ENCODE measurements at places on chromosomes 11 and 22.
A peak's percentile ranks its signal among the peaks of the same experiment; 100 is the strongest.

DNA sequence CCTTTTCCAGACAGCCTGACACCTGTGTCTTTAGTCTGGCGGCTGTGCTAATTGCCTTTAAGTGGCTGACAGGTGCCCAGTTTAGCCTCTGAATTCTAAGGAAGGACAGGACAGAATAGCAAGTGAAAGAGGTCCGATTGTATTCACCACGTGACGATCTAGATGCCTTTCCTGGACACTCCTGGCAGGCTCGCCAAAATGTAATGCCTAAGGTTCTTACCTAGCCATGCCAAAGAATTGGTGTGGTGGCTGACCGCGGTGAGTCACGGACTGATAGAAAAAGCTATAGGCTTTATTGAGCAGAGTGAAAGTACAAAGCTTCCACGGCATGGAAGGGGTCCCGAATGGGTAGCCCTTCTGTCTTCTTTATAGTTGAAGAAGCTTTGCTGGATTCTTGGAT is 26.7 kb downstream of the ANKRD42 start:
- no peak for DNase-seq

DNA sequence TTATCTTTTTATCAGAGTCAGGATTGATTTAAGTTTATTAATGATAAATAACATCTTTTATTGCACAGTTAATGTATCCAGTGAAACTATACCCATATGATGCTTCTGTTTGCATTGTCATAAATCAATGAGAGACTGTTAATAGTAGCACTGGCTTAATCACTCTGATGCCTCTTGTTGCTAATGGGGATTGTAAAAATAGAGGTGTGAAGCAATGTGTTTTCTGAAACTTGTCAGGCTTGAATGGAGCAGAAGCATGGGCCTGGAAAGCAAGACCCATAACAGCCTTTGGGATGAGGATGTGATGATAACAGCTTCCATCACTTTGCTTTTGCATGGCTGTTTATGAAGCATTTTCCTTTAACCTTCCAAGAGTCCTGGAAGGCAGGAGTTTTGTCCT is 319.7 kb downstream of the DDX10 start:
- DNase-seq, result no peak

GRCh38 chr11:132999031-132999430 is 533.3 kb downstream of the OPCML start:
- DNase-seq, result no peak

- no peak for DNase-seq
Observed at GRCh38 chr11:95092549-95093324, 3.1 kb downstream of the ENDOD1 start.

- DNase-seq, result no peak
Observed at GRCh38 chr11:88353386-88353785, 15.8 kb upstream of the CTSC start.

DNA sequence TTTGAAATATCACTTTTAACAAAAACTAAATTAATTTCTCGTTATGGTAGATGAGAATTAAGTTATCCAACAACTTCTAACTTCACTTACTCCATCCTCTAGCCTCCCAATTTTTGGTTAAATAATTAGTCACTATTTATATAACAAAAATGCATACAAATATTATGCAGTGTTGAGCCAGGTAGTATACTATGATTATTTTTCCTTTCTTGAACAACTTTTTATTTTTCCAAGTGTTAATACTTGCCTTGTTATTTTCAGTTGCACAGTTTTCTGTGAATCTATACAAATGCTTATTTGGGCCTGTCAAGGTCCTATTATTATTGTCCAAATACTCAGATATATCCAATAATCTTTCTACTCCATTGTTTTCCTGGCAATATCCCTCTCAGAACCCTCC is 19.9 kb upstream of the CCDC83 start:
- DNase-seq, result no peak

GRCh38 chr11:66443602-66444001 is 5.0 kb upstream of the MRPL11 start:
- DNase-seq, result no peak

DNA sequence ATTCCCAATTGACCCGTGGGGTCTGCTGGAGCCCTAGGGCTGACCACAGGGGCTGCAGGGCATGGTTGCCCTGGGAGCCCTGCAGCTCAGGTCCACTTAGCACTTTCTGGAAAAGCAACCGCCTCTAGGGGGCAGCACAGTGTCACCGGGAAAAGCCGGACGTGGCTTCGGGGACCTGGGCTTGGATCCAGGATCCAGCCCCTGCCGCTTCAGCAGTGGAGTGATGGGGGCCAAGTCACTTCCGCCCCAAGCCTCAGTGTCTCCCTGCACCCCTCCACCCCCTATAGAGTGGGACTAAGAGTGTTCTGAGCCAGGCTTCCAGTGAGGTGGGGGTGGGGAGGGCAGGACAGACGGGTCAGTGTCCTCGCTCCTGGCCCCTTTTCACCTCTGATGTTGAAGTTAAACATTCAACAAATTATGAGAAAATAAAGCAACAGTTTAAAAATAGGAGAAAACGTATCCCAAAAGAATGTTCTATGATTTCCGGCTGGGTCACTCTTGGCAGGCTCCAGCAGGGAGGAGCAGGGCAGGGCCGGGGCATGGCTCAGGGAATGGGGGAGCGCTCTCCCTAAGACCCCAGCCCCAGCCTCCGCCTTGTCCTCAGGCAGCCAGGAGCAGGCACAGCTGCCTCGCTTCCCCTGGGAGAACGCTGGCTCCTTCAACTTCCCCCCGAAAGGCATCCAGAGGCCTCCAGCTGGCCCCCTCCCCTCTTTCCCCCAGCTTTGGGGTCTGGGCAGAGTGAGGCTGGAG is 96.5 kb upstream of the FGF3 start:
- no peak for DNase-seq

- DNase-seq, result no peak
Observed at GRCh38 chr11:74169738-74170458, 904 bp downstream of the C2CD3 start.

- DNase-seq, result no peak
Observed at GRCh38 chr11:34830648-34831047, 85.5 kb downstream of the APIP start.

DNA sequence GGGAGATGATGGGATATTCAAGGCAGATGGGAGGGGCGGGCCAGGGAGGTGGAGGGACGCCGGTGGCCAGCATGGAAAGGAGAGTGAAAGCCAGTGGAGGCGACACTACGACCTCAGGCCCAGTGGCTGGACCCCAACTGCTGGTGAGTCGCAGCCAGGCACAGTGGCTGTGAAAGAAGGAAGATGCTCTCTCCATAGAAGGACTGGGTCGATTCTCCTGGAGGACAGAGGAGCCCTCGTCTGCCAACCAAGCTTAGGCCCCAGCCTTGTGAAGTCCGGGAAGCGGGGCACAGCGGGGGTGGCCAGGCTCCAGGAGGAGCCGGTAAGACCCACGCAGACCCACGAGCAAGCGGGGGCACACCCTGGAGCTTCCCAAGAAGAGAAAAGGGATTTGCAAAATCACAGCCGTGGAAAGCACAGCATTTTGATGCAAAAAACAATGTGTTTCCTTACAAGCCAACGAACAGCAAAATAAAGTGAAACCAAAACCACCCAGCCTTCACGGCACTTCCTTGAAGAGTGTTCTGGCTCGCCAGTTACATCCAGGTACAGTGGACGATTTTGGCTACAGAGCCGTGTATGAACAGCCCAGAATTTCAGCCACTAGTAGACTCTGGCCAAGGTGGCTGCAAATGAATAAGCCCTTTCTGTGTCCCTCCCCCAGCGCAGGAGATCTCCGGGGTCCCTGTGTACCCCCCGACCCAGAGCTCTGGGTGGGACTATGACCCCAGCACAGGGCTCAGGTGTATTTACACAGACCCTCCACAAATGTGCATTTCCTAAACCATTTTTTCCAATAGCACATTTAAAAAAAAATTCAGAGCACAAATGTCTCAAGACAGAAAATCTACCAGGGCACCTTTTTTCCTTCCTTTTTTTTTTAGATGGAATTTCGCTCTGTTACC is 96.9 kb downstream of the TRMU start:
- no peak for DNase-seq

DNA sequence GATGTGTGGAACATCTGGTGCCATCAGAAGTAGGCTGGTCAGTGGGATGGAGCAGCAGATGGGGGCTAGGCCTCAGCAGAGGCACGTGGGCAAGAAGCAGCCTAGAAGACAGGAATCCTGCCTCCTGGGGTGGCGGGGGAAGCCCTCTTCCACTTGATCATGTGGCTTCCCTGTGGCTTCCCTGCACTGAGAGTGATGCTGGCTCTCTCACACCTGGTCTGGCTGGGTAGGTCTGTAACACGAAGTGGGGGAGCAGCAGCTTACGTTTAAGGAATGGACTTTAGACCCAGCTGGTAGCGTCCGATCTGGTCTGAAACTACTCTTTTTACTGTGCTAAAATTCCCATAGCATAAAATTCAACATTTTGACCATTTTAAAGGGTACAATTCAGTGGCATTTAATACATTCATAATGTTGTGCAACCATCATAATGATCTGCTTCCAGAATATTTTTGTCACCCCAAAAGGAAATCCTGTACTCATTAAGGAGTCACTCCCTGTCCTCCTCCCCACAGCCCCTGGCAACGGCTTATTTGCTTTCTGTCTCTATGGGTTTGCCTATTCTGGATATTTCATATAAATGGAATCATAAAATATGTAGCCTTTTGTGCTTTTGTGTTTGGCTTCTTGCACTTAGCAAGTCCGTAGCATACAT is 21.7 kb downstream of the PTPN5 start:
- no peak for DNase-seq

DNA sequence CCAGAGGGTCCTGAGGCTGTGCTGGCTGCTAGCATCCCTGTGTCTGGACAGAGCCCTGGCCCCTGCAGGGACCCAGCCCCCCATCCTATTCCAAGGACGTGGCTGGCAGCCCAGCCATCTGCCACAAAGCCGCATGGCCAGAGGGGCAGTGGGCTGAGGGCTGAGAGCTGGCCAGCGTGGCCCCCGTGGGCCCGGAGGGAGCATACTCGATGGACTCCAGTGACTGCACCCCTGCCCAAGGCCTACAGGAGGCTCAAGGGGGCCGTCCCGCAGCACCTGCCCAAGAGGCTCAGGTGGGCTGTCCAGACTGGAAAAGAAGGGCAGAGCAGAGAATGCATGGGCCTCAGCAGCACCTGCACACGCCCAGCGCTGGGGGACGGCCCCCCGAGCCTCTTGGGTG is 13.1 kb downstream of the TSPAN4 start:
- DNase-seq, result no peak

GRCh38 chr11:125331357-125332035 is 164.6 kb downstream of the FEZ1 start:
- no peak for DNase-seq

- no peak for DNase-seq
Observed at GRCh38 chr11:131759140-131759539, 388.7 kb downstream of the NTM start.

DNA sequence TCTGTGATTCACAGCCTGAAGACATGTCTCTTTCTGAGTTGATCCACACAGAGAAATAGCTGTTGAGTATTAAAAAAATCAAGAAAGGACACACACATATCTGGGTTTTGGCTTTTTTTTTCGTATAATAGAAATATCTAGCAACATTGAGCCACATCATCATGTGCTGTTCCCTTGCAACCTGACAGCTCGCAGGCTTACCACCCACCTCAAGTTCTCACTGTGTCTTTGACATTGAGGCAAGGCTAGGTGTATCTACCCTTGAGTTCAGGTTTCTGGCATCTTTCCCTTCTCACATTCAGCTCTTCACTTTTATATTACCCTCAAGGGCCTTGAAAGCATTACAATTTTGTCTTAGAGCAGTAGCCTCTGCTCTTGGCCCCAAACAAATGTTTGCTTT is 490.3 kb upstream of the KIRREL3 start:
- DNase-seq, result no peak

DNA sequence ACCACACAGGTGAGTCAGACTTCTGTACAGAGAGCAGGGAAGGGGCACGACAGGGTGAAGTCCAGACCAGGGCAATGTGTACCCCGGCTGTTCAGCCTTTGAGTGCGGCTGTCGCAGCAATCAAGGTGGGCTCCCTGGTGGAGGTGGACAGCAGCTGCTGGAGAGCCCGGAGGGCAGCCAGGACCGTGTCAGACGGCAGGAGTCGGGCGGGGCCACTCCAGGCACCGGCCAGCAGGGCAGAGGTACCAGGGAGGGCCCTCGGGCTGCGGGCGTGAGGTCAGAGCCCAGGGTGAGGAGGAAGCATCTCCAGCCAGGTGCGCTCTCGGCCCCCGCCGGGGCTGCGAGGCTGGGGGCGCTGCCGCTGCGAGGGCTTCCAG is 802 bp upstream of the PIM3 start:
- DNase-seq, result peak; percentile 36

DNA sequence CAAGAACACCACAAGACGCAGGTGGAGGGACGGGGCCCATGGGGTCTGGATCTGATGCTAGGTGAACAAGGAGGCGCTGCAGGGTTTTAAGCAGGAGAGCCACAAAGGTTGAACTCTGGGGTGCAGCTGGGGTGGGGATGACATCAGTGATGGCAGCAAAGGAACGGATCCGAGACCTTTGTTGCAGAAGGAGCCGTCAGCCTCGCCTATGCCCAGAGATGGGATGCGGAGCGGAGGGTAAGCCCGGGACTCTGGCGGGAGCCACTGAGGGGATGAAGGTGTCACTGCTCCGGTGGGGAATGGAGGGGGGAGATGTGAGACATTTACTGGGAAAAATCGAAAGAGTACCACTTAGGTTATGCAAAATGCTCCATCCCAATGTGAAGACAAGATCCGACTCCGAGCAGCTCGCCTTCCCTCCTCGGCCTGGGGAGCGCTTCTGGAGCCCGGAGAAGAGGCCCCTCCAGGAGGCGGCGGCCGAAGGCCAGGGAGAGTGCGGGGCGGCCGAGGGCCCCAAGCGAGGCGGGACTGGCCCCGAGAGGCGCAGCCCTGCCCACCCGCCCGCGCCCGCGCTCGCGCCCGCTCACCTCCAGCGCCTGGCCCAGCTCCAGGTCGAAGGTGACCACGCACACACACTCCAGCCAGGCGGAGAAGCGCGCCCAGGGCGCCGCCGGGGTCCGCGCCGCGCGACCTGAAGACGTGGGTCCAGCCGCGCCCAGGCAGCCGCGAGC is 422 bp downstream of the DENND6B start:
- DNase-seq, result no peak

DNA sequence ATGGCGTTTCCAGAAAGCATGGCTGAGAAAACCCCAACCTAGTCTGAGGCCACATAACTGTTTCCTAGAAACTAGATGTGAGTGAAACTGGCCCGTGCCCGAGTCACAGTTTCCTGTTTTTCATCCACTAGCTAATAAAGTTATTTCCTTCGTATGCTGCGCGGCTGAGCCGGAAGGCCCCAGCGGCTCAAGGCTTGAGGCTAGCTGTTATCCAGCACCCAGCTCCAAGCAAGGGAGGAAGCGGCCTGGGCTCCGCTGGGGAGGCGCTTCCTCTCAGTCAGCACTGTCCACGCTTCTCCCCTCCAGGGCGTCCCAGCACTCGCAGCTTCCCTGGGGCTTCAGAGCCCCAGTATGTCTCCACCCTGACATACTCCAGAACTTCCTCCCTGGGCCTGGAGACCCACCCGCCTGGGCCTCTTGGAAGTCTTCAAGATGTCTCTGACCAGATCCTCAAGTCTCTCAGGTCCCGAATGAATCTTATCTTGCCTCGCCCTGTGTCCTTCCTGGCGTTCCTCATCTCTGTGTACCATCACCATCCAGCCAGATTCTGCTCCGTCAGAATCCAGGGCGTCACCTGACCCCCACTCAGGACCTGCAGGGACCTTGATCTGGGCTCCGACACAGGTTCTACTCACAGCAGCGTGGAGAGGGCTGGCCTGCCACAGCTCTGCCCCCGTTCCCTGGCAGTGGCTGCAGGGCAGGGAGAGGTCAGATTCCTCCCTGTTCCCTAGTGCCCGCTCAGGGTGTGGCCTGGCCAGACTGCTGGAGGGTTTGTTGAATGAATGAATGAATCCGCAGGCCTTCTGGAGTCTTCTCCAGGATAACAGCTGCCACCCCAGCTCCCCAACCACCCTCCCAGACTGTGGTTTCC is 81.9 kb downstream of the LRRC32 start:
- no peak for DNase-seq

All from stimulated activated CD4-positive, alpha-beta T cell treated with anti-CD3 and anti-CD28 coated beads, Interleukin-15, amount 100 ng/mL, for 1 hour (primary cell).